T-helper 1 cell (primary cell): ENCODE measurements at places on chromosomes 5 and 9.
A peak's percentile ranks its signal among the peaks of the same experiment; 100 is the strongest.

DNA sequence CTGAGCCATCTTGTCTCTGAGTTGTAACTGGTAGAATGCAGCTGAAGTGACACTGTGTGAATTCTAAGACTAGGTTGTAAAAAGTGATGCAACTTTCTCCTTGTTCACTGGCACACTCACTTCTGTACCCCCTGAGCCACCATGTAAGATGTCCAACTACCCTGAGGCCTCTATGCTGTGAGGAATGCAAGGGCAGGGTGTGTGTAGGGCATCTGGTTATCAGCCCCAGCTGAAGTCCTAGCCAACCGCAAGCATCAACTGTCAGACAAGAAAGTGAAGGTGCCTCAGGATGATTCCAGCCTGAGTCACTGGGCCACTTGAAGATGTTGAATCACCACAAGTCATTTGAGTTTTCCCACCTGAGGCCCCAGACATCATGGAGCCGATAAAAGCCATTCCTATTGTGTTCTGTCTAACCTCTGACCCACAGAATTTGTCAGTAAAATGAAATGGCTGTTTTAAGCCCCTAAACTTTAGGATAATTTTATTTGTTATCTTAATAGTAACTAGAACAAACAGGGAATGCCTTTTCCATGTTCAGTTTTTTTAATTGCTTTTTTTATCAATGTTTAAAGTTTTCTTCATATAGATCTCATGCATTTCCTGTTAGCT is 18.7 kb upstream of the RHOBTB3 start:
- DNase-seq, result no peak

DNA sequence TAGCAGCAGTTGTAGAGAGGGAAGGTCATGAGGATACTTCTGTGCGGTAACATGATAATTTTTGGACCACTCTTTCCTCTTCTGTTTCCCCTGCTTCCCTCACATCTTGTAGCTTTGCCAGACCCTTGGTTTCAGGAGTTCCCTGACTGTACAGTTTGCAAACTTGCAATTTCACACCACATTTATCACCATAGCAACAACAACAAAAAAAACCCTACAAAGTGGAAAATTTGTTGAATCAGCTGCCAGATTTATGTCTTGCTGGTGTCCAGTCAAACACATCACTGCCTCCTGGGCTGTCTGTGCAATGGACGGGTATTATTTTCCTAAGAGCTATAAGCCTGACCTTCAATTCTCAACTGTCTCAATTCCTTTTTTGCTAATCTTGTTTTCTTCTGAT is 751.6 kb downstream of the TLR4 start:
- no peak for DNase-seq

DNA sequence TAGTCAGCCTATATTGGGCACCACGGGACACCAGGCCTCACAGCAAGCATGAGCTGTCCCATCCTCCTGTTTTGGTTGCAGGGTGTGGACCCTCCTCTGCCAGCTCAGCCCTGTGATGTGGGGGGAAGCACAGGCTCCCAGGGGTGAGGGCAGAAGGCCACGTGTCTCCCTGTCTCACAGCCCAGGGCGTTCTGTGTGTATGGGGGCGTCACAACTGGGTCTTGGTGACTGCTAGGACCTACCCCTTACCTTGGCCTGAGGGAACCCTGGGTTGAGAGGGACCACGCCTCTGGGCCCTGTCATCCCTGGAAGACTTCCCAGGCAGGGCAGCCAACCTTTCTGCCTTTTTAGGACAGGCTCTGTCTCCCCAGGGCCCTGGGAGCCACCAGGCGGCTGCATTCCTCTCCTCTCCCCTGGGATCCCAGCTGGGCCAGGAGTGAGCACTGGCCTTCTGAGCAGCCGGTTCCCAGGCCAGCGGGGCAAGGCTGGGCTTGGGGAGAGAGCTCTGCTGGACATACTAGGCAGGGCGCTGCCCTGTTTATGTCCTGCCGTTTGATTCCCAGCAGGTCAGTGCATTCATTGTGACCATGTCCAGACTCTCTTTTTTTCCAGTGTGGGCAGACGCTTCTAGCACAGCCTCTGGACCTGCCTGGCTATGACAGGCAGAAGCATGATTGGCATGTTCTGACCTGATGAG is 97.4 kb downstream of the DAB2IP start:
- no peak for DNase-seq

DNA sequence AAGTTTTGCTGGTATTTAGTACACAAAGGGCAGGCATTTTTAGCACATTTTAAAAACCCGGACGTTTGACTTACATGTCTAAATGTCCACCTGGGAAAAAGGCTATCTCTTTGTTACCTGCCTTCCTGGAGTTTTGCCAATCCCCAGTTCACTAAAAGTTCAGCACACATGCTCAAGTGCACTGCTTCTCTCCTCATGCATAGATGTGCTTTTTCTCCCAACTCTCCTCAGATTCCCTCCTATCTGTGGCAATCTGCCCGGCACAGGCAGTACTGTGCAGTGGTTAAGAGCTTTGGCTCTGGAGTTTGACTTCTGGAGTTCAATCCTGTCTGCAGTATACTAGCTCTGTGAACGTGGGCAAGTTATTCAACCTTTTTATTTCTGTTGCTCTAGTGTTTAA is 8.3 kb upstream of the CCNO start:
- DNase-seq, result no peak

GRCh38 chr9:98375138-98375726 is 119.8 kb upstream of the TBC1D2 start:
- DNase-seq, result no peak

DNA sequence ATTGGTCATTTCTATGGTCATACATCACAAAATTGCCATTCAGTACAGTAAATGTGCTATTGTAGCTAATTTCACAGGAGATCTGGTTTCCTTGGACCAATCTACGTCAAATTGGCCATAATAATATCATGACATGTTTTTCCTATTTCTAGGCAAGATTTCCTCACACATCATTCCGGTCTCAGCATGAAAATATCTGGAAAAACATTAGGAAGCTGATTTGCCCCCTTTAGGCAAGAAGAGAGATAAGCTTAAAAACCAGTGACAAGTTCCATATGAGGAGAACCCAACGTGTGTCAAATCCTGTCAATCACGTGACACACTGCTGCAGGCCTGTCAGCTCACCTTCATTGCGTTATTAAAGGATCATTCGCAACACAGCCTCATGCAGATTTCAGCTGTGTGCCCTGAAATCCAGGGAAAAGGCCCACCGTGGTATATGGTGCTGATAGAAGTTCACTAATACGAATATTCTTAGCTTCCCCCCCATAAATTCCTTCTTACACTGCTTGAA is 153.3 kb downstream of the ST8SIA4 start:
- DNase-seq, result no peak

GRCh38 chr5:61617039-61617438 is 285.0 kb downstream of the ZSWIM6 start:
- DNase-seq, result no peak

GRCh38 chr9:133880136-133880535 is 112.0 kb downstream of the VAV2 start:
- DNase-seq, result no peak

GRCh38 chr5:135456238-135457099 is 4.3 kb upstream of the TIFAB start:
- no peak for DNase-seq

GRCh38 chr9:97388721-97389238 is 23.1 kb upstream of the TDRD7 start:
- DNase-seq, result no peak

GRCh38 chr5:41648996-41649395 is 138.6 kb upstream of the PLCXD3 start:
- no peak for DNase-seq

DNA sequence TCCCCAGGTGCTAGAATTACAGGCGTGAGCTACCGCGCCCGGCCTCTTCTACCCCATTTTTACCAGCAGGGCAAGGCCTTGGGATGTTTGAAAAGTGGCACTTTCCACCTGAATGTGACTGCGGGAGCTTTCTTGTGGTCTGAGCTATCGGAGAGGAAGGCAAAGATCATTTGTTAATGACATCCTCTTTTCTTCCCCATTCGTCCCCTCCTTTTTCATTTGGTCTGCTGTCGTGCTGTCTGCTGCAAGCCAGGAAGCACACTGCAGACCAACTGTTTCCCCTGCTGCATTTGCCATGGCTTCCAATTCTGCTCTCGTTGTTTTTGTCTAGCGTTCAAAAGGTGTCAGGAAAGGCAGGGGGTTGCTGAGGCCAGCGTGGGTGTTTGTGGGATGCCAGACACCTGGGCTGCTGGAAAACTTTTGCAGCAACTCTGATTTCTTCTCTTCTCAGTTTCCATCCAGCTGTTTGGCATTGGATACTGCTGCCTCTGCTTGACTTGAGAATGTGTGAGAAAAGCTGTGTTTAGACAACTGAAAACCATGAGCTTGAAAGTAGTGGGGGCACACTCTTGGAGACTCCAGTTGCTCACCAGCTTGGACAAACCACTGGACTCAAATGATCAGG is 196.4 kb upstream of the MSX2 start:
- DNase-seq, result no peak

DNA sequence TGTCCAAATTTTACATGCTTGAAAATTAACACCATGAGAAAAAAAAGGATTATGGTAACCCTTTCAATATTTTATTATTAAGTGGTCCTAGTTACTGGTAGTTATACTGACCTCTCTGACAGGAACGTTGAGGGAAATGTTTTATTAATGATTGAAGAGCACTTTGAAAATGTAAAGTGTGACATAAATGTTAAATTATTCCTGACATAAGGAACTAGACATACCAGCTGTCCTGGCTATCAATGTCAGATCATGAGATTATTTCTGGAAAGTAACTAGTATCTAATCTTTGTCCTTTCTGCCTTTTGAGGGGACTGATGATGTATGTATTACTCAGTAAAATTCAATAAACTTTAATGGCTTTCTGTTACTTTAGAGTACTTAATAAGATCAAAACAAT is 1538.5 kb upstream of the CDH6 start:
- DNase-seq, result no peak

GRCh38 chr5:40033411-40033810 is 608.6 kb upstream of the DAB2 start:
- no peak for DNase-seq

- no peak for DNase-seq
These were observed 57.9 kb downstream of the GCNT1 start for GRCh38 chr9:76516871-76517270.

DNA sequence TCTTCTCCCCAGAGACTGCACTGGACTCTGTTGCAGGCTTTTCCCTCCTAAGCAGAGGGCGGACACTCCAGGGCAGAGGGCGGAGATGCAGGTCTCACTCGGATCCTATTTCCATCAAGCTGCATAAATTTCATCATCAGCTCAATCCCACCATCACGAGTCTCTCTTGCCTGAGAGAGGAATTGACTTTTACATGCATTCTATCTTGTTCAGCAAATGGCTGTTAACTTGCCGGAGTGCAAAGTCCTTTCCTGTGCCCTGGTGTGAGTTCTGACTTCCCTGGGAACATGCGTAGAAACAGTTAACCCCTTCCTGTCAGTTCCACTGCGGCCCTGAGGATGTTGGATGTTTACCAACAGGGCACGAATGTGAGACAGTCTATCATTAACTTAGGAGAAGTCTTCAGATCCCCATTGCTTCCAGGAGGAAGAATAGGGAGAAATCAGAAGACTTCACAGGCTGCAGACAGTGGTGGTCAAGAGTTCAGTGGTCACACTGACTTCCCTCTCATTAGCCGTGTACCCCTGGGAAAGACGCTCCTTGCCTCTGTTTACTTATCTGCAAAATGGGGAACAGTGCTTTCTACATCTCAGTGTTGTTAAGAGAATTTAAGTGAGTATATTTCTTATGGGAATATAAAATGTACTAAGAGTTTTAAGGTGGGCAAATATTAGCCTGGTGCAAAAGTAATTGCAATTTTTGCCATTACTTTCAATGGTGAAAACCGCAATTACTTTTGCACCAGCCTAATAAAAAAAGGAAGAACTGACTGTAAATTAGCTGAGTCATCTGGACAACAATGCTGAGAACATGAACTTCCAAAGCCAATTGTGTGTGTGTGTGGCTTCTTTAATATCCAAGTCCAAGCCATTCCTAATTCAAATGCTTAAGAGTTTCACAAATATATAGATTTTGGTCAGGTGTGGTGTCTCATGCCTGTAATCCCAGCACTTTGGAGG is 248.0 kb downstream of the DRD1 start:
- no peak for DNase-seq

- no peak for DNase-seq
These were observed 30.7 kb downstream of the TNFSF15 start for GRCh38 chr9:114775121-114775520.

DNA sequence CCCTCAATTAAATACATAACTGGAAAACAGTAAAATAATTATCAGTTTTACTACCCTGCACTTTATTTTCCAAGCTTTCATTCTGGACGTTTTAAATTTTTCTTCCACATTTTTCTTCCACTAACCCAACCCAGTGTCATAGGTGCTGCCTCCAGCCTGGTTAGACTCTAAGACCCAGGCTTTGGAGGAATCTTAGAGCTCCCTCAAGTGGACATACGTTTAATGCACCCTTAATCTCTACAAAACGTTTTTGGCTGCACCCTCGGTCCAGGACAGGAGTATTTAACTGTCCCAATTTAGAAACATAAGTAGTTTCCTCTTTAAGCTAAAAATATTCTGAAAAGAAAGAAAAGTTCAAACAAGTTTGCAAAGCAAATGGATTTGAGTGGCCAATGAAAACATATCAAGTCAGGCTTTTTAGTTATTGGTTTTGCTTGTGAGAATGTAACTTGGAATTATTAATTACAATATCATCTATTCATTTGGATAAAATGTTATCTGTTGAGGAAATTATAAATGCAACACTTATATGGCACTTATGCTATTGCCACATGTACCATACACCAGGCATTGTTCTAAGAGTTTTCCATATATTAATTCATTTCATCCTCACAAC is 38.9 kb downstream of the CDH6 start:
- no peak for DNase-seq

DNA sequence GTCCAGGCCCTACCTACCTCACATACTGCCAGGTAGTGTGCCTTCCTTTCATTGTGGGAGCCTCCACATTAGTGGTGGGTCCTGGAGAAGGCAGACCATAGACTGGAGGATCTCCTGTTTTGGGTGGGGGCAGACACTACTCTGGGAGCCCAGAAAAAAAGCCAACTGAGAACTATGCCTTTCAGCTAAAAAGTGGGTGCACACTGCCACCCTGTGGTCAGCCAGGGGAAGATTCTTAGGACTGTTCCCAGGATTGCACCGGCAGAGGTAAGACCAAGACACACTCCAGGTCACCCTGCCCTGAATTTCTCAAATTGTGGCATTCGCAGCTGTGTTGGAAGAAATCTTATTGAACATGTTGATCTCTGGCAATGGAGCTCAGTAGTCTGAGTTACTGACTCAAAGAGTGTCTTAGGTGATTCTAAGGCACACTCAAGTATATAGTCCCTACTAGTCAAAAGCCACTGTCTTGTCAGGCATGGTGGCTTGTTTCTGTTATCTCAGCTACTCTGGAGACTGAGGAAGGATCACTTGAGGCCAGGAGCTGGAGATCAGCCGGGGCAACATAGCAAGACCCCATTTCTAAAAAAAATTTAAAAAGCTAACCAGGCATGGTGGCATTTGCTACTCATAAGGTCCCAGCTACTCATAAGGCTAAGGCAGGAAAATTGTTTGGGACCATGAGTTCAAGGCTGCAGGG is 3.6 kb downstream of the SIGMAR1 start:
- peak; percentile 62 for DNase-seq
